Stimulated activated CD8-positive, alpha-beta memory T cell treated with anti-CD3 and anti-CD28 coated beads, Interleukin-7, amount 100 ng/mL, for 1 hour (primary cell): ENCODE measurements at places on chromosomes 2 and 18.

DNA sequence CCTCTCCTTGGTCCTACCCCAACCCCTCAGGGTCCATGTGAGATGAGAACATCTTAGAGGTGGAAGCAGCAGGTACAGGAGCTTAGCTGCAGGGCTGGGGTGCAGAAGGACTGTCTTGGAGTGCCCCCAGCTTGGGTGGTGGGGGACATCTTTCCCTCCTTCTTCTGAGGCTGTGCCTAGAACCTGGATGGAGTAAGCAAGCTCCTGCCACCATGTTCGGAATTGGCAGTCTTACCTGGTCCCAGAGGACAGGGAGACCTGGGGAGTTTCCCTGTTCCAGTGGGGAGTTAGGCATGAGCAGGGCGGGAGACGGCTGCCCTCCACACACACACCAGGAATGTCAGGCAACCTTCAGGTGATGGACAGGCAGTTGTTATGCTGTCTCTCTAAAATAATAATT lies 131.0 kb upstream of the COPS8 start:
- no peak for DNase-seq

DNA sequence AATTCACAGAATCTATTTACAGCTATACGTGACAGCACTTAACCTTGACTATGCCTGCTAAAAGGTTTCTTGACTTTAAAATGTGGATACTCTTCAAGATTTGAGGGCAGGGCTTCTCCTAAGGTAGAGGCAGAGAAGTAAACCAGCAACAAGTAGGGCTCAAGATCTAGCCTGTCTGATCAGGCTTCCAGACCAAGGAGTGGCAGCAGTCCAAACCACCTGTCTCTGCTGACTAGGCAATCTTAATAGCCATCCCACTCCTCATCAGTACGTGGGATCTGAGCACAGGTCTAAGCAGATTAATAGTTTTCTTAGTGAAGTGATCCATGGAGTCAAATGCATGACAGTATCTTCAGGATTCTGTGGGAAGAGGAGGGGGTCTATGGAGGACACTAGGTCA lies 100.4 kb downstream of the GPD2 start:
- DNase-seq, result no peak

DNA sequence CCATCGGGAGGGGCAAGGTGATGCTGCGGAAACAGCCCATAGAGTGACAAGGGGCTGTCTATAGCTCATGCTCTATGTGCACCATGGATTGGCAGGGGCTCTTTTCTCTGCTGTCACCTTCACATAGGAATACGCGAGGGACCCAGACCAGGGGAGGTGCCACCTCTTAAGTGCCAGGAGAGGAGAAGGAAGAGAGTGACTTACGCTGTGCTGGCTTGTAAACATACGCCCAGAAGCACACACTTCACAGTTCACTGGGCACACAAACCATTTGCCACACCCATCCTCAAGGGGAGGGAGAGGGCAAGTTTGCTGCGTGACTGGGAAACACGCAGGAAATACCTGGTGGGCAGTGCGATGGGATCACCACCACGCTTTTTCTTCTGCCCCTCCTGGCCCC lies 65.1 kb upstream of the GPR45 start:
- no peak for DNase-seq

- DNase-seq, result no peak
Measured at GRCh38 chr2:71952572-71953188, 195.0 kb downstream of the CYP26B1 start.

GRCh38 chr2:11753452-11753885 lies 7.0 kb downstream of the LPIN1 start:
- no peak for DNase-seq

DNA sequence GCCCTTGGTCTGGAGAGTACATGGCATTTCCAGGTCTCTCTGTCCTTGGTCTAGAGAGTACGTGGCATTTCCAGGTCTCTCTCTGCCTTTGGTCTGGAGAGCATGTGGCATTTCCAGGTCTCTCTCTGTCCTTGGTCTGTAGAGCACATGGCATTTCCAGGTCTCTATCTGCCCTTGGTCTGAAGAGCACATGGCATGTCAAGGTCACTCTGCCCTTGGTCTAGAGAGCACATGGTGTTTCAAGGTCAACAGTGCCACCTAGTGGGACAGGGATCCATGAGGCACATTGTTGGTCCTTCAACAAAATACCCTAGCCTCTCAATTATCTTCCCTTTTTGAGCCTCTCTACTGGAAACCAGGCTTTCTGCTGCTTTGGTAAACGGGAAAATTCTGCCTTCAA lies 250.2 kb downstream of the OTX1 start:
- DNase-seq, result no peak

DNA sequence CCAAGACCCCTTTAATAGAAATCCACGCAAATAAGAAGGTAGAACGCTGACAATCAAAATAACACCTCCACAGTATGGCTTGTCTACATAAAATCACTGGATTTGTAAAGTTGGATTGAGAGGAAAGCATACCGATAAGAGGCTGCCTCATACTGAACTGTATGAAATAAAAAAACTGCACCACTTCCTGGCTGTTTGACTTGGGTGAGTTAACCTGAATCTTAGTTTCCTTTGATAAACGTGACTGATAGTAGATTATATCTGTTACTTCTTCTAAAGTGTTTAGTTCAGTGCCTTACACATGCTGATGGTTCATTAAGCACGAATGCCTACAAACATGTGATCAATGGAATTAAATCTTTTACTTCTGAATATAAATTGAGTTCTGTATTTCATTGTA lies 140.4 kb upstream of the RNF152 start:
- DNase-seq, result no peak

DNA sequence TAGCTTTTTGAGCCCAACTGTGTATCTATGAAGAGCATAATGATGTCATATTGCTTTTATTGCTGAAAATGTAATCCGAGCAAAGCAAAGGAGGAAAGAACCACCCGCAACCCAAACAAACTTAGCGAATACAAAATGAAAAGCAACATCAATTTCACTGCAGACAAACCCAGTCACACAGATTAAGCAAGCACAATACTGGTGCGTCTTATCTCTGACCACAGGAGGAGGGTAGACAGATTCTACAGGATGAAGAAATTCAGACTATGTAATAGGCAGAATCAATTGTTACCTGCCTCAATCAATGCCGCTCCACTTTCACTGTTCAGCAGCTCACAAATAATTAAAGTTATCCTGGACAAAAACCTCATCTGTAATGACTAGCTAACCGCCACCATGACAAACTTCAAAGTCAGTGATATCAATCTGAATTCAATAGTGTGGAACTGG lies 115.5 kb upstream of the SP3 start:
- DNase-seq, result no peak

- no peak for DNase-seq
Measured at GRCh38 chr2:40554665-40555294, 102.9 kb upstream of the SLC8A1 start.

DNA sequence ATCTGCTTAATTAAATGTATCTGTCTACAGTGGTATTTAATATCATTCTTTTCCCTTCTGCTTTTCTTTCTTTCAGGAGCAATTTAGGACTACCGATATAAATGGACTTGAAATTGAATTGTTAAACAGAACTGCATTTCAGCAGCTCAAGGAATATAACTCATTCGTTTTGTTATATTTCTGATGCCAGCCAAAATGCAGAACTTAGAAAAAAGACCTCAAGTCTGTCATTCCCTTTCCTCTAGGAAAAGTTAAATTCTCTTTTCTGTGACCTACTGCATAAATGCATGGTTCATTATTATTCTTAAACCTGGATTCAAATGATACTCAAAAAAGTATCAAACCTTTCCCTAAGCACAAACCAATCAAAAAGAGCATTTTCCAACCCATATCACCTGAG lies 21.4 kb downstream of the FTCDNL1 start:
- no peak for DNase-seq

GRCh38 chr18:13382366-13382953 lies 163.9 kb downstream of the LDLRAD4 start:
- DNase-seq, result no peak

DNA sequence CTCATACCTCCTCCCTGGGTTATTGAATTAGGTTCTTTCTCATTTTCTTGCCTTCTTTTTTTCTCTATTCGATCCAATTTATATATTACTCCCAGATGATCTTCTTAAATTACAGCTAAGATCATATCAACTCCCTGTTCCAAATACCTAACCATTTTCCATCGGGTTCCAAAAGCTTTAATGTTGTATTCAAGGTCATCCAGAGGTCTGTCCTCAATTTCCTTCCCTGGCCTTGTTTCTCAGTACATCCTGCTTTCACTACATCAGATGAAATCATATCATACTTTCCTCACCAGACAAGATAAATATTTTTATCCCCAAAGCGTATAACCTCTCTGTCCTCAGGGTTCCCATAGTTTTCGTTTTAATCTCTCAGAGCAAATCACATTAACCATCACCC lies 36.3 kb upstream of the GREB1L start:
- no peak for DNase-seq

GRCh38 chr2:18614041-18614440 lies 24.7 kb upstream of the NT5C1B start:
- no peak for DNase-seq

DNA sequence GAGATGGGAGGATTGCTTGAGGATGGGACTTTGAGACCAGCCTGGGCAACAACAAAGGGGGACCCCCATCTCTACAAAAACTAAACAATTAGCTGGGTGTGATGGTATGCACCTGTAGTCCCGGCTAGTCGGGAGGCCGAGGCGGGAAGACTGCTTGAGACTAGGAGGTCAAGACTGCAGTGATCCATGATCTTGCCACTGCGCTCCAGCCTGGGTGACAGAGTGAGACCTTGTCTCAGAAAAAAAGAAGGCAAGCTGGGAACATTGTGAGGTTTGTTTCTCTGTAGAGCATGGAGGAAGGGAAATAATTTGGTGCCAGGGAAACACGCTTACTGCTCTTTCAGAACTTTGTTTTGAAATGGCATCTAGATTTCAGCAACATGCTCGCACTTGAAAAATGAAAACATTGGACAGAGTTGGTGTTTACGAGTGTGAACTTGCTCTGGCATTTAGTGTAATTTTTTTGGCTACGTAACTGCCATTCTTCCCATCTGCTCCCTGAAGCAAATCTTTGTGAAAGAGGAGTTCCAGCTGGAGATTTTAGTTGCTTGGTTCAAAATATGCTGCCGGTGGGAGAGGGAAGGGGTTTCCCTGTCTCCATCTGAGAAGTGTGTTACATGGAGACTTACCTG lies 125.6 kb upstream of the DLX2 start:
- DNase-seq, result no peak

- DNase-seq, result no peak
Measured at GRCh38 chr2:191748059-191748461, 70.1 kb downstream of the NABP1 start.
